ENCODE measurements at places on chromosomes 1 and 21.
A peak's percentile ranks its signal among the peaks of the same experiment; 100 is the strongest.

DNA sequence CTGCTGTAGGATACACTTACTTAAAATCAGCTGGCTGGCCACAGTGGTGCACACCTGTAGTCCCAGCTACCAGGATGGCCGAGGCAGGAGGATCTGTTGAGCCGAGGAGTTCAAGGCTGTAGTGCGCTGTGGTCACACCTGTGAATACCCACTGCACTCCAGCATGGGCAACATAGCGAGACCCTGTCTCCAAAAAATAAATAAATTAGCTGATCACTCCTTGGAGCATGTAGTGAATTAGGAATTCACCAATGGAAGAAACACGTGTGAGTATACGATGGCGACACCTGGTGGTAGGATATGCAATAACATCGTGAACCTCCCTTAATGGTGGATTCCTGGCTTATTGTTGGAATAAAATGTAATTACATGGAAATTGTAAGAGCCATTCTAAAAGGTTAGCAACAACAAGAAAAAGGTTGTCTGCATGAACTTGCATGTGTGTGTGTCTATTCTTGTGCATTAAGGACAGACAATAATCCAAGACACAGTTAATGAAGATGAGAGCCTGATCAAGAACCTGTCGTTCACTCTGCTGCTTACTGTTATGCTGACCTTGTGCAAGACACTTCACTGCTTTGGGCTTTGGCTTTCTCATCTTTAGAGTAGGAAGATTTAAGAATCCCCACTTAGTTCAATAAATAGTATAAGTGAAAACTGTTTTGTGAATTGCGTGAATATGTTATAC is 38.6 kb upstream of the COX20 start:
- DNase-seq, result peak; percentile 36

DNA sequence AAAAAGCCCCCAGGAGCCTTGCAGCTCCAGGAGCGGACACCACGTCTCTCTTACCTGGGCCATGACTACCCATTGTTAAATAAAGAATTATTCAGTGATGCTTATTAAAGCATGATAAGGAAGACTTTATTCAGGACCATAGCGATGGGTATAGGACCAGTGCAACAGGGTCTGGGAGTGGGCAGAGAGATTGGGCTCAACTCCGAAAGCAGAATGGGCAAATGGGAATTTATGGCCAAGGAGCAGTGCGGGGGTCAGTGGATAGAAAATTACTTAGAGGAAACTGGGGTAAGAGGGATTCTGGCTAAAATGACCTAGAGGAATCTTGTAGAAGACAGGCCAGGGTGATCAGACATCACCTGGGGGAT is 580 bp upstream of the ATP5PO start:
- no peak for DNase-seq

GRCh38 chr21:20996421-20997310 is 1.5 kb upstream of the NCAM2 start:
- no peak for DNase-seq

- no peak for DNase-seq
These were observed 192.4 kb upstream of the PTGFR start for GRCh38 chr1:78298349-78298748.

- no peak for DNase-seq
These were observed 28.1 kb downstream of the EPHA2 start for GRCh38 chr1:16127676-16128337.

GRCh38 chr1:40766560-40766959 is 17.0 kb upstream of the KCNQ4 start:
- no peak for DNase-seq

- DNase-seq, result no peak
These were observed 61.2 kb downstream of the MPZL1 start for GRCh38 chr1:167782946-167783345.

- DNase-seq, result peak; percentile 4
These were observed 2.6 kb downstream of the GATAD2B start for GRCh38 chr1:153919876-153920852.

GRCh38 chr1:20552728-20553445 is 514 bp downstream of the FAM43B start:
- no peak for DNase-seq

DNA sequence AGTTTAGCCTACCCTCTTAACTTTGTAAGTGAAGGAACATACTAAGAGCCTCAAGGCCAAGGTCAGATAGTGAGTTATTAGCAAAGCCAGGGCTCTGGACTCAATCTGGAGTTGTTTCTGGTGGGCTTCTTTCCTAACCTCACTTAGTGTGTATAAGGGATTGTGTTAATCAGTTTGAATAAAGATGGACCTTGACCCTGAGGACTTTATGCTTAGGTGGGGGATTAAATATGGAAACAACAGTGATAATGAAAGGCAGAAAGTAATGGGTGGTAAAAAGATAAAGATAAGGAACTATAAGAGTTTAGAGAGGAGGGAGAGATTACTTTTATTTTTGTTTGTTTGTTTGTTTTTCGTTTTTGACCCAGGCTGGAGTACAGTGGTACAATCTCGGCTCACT is 5.5 kb downstream of the RABGAP1L start:
- no peak for DNase-seq

DNA sequence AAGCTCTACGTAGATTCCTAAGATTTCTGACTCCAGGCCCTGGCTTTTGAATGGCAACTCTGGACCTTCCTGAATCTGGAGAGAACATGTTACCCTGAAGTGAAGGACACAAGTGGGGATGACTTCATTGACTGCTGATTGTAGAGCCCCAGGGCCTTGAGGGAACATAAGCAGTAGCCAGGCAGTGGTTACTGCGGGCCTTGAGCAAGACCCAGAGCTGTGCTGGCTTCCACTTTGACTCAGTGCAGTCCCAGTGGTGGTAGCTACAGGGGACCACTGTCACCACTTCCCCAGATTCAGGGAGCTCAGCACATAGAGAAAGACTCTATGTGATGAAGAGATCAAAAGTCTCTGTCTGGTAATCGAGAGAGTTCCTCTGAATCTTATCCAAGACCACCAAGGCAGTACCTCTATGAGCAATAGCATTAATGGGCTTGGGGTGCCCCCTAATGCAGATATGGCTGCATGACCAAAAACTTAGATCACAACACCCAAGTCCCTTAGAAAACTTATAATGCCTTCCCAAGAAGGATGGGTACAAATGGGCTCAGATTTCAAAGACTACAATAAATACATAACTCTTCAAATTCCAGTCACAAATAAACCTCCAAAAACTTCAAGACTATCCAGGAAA is 1278.3 kb downstream of the AMY1C start:
- DNase-seq, result no peak

GRCh38 chr1:11682799-11683198 is 1.9 kb upstream of the MAD2L2 start:
- no peak for DNase-seq
